ENCODE measurements at places on chromosomes 11 and 22.

GRCh38 chr22:11628651-11629511 lies 3899.1 kb upstream of the OR11H1 start:
- DNase-seq, result no peak

DNA sequence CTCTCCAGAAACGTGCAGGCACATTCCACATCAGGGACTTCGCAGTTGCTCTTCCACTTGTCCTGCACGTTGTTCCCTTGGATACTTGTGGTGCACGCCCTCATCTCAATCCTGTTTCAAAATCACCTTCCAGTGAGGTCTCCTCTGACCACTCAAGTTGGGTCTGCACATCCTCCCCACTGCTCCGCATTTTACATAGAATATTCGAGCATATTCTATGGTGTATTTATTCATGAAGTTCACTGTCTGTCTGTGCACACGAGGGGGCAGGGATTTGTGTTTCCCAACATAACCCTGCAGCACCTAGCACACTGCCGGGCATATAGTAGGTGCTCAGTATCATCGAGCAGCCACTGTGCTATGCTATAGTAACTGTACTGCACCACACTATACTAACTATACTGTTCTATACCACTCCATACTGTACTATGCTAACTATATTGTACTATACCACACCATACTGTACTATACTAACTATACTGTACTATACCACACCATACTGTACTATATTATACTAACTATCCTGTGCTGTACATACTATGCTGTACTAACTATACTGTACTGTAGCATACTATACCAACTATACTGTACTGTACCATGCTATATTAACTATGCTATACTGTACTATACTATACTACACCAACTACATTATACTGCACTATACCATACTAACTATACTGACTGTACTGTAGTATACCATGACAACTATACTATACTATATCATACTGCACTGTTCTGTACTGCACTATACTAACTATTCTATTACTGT lies 30.3 kb downstream of the ELF5 start:
- DNase-seq, result no peak

- DNase-seq, result no peak
Observed at GRCh38 chr11:62666259-62666926, 1.3 kb downstream of the CSKMT start.

DNA sequence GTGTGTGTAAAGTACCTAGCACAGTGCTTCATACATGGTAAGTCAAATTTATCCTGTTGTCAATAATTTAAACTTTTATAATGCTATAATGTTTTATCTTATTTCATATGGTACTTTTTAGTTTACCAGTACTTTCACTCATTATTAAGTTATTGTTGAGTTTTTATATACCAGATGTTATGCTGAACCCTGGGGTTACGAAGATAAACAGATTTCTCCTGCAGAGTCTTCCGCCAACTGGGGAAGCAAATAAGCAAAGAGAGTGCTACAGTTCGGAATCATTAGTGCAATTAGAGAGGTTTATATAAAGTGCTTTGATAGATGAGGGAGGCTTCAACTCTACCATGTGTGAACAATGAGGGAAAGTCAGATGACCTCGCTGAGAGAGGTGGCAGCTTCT lies 362.3 kb downstream of the DYNC2H1 start:
- DNase-seq, result no peak

DNA sequence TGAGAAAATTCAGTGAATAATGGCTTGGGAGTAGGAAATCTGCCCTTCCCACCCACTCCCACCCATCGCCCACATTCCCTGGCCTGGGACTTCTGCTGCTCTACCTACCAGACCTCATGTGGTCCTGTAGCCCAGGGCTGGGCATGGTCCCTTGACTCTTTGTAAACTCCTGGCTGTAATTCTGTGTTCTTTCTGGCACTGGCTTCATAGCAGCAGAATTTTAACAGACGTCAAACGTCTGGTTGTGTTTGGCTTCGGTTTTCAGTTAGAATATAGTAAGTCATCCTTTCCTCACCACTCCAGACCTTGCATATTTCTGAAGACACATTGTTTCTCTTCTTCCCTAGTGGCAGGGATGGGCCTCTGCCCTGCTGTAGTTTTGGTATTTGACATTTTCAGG lies 210.6 kb downstream of the CSNK2A3 start:
- DNase-seq, result no peak

DNA sequence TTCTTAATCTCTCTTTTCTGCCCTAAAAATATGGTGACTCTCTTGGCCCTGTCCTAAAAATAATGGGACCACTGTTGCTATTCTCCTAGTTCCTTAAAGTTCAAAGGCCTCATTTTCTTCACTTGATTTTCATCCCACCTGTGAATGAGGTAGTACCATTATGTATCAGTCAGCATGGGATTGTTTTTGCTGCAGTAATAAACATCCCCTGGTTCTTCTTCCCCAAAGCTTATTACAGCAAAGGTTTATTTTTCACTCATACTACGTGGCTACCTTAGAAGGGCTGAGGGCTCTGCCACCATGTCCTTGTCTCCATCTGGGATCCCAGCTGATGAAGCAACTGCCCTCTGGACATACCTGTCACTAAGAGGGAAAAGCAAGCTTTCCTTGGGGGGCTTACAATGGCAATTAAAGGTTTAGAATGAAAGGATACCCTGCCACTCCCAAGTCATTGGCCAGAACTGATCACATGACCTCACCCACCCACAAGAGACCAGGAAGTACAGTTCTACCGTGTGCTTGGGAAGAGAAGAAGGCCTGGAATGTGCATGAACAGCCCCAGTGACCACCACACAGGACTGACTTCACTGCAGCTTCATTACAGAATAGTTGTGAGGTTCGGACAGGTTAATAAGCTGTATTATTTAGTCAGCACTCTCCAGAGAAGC lies 7.8 kb downstream of the TTC38 start:
- no peak for DNase-seq

DNA sequence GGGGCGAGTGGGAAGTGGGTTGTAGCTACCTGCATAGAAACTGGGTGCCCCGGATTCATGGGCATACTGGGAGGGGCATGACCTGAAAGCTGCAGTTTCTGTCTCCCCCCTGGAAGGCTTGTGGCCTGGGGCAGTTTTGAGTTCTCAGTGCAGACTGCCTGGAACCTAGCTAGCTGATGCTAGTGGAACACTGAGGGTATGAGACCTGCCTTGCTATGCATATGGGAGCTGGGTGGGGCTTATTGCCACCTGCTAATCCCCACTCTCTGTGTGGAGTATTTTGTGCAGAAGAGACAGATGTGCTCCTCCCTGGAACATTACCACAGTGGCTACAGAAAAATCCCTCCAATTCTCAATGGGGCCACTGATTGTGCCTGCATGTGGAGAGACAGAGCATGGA lies 11.7 kb upstream of the OR56B4 start:
- DNase-seq, result no peak

DNA sequence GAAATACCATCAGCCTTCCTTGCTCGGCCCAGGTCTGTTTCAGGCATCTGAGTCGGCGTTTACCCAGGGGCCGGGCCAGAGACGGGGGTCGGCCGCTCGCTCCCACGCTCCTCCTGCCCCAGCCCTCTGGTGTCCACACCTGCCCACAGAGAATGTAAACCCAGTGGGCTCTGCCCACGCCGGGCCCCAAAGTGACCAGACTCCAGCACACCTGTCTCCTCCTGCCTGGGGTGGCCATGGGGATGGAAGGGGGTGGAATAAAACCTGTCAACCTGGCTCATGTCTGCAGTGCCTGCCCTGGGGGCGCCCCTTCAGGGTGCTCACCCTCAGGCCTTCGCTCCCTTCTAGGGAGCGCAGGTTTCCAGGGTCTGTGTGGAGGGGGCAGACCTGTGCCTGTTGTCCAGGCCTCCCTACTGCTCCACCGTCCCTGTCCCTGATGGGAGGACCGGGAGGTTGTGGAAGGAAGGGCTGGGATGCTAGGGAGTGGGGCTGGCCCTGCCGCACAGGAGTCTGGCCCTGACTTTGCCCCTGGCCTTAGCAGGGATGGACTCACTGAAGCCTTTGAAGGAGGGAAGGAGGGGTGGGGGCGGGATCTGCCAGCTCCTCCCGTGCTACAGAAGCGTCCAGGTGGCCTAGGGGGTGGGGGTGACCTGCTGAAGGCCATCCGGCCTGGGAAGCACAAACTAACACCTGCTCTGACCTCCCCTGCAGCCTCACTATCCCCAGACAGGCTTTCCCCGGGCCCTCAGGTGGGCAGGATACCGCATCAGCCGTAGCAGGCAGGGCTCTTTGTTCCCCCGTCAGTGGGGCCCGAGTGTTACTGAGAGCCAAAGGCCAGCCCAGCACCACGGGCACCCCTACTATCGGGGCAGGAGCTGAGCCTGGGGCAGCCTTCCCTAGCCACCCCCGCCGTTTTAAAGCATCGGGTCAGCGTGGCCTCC lies 14.7 kb upstream of the ARHGAP8 start:
- DNase-seq, result no peak

- peak; percentile 95 for DNase-seq
Observed at GRCh38 chr11:22625448-22626287, at the start of gene FANCF. TSS of gene FANCF (minus strand) at chr11:22625823. CDS start at chr11:22625810, 13 bp downstream.

GRCh38 chr22:29396126-29396525 lies 7.8 kb upstream of the AP1B1 start:
- no peak for DNase-seq

DNA sequence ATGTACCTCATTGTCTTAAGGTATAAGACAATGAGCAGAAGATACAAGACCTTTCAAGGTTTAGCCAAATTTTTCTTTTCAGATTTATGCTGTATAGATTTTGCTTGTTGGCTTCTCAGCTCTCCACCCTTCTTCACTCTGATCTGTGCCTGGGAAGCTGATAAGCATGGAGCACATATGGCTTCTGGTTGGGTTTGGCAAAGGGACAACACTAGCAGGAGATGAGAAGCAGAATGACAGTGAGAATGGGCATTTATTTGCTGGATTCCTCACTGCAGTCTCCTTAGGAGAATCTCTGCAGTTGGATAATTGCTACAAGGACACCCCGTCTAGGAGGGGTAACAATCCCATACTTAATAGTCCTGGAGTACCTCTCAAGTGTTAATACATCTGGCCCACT lies 474.8 kb upstream of the CCDC90B start:
- no peak for DNase-seq

DNA sequence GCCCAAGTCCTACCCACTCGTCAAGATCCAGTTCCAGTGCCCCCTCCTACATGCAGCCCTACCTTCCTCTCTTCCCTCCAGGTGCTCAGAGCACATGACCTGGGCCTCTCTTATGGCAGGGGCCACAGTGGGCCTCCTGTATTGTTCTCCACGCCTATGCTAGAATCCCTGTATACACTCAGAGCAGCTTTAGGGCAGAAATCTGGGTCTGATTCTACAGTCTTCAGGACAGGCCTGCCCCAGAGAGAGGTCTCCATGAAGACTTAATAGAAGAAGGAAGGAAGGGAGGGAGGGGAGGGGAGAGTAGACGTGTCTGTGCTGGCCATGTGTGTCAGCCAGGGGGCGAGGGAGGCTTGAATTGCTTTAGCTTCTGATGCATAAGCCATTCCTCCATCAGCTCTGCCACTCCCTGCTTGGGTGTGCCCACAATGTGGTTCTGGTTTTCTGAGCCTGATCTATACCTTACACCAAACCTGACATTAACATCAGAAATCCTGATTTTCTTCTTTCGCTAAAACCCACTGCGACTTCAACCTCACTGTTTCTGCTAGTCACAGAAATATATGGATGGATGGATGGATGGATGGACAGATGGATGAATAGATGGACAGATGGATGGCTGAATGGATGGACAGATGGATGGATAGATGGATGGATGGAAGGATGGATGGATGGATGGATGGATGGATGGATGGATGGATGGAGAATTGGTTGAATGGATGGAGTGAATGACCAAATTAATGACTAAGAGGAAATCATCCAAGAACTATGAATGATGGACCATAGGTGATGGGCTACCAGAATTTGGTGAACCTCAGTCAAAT lies 56.6 kb upstream of the PRDM11 start:
- no peak for DNase-seq

DNA sequence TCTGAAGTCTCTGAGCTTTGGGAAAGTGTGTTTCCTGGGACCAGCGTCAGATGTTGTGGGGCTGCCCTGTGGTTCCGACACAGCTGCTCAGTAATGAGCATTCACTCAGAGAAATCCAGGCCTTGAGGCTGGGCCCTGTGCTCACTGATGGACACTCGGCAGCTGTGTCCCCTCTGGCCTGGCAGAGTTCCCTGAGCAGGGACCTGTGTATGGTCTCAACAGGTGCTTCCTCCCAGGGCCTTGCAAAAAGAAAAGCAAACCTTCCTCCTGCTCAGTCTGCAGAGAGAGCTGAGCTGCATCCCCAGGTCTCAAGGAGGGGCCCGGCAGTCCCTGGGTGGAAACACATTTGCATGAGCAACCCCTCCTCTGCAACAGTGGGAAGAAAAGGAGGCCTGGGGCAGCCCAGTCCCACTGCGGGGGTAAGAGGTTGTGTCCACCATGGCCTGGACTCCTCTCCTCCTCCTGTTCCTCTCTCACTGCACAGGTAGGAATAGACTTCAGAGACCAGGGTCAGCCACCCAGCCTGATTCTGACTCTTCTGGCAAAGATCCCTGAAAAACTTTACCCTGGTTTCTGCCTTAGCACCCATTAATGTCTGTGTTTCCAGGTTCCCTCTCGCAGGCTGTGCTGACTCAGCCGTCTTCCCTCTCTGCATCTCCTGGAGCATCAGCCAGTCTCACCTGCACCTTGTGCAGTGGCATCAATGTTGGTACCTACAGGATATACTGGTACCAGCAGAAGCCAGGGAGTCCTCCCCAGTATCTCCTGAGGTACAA lies 131.2 kb downstream of the VPREB1 start:
- DNase-seq, result no peak

GRCh38 chr22:48043581-48043980 lies 1281.1 kb downstream of the TBC1D22A start:
- no peak for DNase-seq

DNA sequence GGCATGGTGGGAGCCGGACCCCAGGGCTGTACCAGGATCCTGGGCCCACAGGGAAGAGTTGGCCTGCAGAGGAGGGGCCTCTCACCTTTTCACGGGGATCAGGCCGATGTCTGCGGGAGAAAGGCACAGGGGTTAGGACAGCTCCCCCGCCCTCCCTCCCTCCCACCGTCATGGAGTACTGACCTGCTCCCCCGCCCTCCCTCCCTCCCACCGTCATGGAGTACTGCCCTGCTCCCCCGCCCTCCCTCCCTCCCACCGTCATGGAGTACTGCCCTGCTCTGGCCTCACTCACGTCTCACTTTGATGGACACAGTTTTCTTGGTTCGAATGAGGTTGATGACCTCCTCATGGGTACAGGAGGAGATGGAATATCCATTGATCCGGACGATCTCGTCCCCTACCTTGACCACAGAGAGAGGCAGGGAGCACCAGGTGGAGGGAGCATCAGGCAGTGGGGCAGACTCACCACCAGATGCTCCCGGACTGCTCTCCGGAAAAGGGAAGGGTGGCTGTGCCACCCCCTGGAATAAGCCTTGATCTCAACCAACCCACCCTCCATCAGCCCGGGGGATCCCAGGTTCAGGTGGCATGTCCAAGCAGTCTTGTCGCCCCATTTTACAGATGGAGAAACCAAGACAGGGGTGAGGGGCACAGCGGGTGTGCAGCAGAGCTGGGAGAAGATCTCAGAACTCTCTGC lies 17.1 kb downstream of the USH1C start:
- no peak for DNase-seq

GRCh38 chr11:134048028-134048427 lies 20.8 kb upstream of the JAM3 start:
- DNase-seq, result no peak

Measured in CD4-positive, alpha-beta T cell treated with Interferon alpha-2 for 1 hour (primary cell).